Caudate nucleus (tissue), 63 donors: ENCODE measurements at places on chromosomes 11 and 22.

- no peak for DNase-seq
Measured at GRCh38 chr11:104879514-104880190, 18.6 kb downstream of the CASP12 start.

DNA sequence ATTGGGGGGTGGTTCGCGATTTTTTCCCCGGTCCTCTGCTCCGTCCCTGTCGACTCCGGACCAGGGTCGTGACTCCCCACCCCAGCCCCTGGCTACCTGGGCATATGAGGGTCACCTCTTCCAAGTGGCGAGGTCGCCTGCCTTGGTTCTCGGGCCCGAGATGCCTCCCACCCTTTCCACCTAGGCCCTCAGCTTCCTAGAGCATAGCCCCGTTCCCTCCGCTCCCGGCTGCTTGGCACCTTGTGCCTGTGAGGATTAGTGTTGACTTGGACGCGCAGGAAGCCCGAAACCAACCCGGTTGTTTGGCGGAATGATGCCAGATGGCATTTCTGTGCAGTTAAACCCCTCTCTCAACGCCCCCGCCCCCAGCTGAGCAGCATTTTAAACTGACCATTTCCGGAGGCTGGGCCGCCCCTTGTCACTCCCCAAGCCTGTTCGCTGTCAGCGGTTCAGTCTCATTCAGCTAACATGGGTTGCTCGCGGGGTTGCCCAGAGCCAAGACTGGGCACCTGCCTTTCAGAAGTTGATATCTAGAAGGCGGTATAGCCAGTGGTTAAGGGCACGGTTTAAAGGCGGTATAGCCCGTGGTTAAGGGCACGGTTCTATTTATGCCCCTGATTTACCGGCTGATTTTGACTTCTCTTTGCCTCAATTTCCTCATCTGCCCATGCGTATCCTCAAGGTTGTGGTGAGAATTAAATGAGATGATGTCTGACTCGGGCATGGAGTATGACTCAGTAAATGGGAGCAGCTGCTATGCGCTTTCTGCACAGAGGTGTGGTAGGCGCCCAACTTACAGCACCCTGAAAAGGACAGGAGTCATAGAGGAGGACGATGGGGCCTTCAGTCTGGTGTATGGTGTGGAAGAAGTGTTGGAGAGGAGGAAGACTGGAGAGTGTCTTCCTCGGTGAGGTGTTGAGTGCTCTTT lies 639 bp downstream of the INCENP start:
- no peak for DNase-seq

DNA sequence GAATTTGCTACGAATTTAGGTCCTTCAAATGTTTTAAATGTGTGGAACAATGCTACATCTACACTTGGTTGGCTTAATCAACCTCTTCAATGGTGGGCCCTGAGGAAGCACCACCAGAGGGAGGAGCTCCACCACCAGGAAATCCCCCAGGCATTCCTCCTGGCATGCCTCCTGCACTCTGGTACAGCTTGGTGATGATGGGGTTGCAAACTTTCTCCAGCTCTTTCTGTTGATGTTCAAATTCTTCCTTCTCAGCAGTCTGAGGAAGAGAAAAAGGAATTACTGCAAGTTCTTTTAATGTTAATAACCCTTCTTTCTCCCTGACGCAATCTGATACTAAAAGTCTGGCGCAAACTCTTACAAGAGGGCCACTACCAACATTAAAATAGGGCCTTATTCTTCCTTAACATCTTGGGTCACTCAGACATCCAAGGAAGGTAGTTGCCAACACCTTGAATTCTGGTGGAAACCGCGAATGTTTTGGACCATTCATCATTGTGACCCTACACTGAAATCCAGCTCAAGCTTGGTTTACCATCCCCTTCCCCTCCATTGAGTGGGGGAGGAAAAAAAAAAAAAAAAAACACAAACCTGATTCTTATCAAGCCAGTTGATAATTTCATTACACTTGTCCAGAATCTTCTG lies 4.2 kb downstream of the HSPA8 start:
- DNase-seq: no peak

DNA sequence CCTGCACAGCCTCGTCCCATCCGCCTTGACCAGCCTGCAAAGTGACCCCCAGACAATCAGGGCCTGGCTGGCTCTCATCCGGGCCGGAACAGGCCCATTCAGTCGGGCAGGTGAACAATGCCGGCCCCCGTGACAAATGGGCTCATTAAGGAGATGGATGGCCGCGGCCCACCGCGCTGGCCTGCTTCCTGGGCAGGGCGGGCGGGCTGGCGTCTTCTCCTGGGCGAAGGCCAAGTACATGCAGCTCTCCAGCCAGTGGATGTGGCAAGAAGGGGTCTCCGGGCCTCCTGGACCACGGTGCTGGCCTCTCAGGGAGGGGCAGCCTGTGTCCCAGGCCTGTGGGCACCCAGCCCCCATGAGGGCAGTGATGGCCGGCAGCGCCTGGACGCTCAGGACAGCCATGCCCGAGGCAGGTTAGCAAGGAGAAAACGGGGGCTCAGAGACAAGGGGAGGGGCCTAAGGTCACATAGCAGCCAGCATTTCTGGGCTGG lies 1022.8 kb downstream of the BRD1 start:
- DNase-seq: no peak

DNA sequence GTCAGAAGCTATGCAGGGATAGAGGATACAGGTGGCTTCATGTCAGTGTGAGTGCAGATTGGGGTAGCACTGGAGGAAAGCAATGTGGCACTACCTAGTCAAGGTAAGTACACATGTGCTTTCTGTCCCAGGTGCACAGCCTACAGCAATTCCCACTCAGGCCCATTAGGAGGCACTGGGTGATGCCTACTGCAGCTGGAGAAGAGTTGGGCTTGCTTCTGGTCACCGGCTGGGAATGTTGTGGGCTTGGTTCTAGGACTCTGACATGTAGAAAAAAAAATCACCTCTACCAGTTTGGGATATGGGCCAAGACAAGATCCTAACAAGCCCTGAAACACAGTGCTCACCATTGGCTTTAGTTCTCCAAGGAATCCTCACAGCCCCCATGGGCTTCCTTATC lies 69.7 kb downstream of the TENM4 start:
- no peak for DNase-seq

DNA sequence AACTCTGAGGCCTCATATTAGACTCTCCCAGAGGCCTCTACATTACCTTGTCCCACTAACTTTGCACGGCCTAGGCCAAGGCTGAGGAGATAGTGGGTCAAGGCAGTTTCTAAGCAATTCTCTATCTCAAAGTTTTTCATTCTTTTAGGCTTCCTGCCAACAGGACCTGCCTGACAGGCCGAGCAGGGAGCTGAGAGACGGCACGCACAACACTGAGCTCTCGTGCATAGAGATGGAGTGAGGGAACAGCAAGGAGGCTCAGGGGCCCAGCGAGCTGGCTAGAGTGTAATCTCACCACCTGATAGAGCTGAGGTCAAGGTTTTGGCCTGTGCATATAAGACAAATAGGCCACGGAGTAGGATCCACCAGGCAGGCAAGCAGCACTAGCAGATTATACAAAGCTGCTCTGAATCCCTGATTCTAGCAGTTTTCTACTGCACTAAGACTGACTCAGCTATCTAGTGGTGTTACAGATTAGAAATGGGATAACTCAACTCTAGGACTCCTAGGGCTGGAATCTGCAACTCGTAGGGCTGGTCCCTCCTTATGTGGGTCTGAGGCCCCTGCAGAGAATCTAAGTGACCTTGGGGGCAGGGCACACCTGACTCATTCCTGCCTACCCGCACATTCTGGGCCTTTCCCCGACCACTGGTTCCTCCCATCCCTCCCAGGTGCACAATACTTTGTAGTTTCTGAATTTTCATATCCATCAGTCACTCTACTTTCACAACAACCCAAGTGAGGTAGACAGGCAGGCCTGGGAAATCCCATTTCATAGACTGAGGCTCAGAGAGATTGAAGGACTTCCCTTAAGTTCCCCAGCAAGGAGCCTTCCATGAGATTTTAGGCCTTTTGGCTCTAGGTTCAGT lies 1.7 kb downstream of the CYB5R2 start:
- DNase-seq: no peak

DNA sequence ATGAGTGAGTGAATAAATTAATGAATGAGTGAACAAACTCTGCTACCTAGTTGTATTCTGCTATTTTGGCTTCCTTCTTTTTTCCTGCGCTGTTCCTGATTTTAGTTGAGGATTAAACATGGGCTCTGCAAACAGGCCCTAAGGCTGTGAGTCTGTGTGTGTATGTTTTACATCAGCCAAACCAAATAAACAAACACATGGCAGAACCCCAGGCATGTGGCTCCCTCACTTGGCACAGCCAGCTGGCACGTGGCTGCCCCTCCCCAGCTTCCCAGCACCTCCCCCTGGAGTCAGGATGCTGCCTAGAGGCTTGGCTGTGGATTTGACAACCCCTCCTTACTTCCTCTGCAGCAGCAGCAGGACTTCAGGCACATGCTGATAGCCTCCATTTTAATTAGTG lies 593.2 kb downstream of the INSC start:
- DNase-seq: peak; percentile 4

DNA sequence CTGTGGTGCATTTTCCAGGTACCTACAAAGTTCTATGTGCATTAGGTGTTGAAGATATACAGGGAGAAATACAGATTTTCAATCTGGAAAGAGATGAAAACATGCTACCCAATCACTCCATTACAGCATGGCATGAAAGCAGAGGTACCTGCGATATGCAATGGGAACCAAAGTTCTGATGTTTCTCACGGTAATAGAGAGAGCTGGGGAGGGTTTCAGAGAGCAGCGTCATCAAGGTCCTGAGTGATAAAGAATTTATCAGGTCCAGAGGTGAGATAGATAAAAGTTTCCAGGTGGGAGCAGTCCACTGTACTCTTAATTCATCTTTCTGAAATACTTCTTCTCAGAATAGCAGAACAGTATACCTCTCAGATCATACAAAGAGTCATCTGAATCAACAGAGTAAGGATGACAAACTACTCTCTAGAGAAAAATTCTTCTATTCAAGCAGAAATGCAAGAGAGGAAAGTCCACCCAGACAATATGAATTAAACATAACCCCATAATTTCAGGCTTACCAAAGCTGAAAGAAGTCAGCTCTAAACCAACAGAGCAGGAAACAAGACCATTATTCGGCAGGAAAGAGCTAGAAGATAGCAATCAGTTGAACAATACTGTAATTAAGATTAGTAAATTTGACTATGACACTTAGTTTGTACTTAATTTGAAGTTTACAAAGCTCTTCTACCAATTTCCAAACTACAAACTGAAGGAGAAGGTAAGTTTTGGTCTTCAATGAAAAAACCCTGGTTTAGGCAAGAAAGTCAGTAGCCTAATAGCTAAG lies 12.8 kb downstream of the CTSC start:
- DNase-seq: no peak

GRCh38 chr11:2581931-2582350 lies 117.9 kb downstream of the KCNQ1OT1 start:
- DNase-seq: no peak
